ENCODE measurements at places on chromosomes 5 and 9.
A peak's percentile ranks its signal among the peaks of the same experiment; 100 is the strongest.

DNA sequence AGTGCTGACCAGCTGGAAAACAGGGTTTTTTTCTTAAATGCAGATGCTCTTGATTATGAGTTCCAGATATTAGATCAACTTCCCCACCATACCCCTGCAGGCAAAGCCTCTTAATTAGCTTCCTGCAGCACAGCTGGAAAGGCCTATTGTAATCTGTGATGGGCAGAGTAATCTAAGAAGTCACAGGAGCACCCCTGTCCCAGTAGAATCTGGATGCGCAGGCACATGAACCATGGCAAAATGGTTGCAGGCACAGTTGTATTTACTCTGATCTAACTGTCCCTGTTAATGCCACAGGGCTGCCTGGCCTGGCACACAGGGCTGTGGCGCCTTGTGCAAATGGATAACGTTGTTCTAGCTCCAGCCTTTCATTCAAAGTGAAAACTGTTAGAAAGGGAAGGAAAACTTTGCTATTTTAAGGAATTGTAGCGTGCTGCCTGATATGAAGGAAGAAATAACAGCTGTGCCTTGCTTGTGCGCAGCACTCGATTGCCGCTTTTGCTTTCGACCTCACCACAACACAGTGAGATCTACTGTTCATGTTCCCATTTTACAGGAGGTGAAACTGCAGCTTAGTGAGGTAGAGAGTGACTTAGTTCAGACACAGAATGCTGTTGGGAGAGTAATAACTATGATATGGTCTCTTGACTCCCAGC lies 2.3 kb downstream of the TGFBI start:
- no peak for DNase-seq

DNA sequence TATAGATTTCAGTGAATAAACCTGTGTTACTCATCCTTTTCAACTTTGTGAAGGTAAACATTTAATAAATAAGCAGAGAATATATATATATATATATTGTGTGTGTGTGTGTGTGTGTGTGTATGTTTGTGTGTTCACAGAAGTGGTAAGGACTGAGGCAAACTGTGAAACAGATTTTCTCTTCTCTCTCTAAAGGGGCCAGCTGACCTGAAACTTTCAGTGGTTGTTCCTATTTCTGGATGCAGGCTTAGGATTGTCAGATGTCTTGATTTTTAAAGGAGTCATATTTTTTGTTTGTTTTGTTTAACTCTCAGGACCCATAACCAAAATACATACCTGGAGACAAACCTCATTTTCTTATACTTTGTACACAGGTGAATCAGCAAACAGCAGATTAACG lies 714.9 kb upstream of the MEF2C start:
- DNase-seq, result no peak

DNA sequence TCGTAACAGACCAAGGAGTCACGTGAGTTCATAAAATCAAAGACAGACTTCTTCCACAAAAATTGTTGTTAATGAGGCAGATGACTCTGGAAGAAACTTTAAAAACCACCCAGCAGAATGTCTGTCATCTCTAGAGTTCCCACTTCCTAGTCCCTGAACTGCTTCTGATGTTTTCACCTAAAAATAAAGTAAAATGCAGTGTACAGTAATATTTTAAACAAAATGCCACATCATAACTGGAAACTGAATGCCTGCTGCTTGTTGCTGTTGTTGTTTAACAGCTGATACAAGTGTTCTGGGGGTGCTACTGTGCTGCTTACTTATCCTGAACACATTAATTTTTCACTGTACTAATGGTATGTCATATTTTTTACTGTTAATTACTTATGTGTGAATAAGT lies 577.2 kb downstream of the MTRR start:
- no peak for DNase-seq

DNA sequence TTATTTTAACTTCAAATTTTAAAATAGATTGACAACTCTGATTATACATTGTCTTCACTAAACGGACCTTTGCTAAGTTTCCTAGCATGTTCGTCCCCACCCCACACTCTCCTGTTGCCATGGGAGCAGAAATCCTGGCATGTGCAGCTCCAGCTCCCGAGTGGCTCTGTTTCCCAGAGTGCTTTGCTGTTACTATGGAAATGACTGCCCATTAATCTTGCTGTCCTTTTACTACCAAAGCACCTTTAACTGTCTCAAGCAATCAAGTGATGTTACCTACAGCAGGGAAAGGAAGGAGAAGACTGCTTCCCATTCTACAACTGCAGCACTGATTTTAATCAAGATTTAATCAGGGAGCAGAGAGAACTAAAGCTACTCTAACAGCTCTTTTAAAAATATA lies 212.0 kb upstream of the KIF2A start:
- peak; percentile 63 for DNase-seq

DNA sequence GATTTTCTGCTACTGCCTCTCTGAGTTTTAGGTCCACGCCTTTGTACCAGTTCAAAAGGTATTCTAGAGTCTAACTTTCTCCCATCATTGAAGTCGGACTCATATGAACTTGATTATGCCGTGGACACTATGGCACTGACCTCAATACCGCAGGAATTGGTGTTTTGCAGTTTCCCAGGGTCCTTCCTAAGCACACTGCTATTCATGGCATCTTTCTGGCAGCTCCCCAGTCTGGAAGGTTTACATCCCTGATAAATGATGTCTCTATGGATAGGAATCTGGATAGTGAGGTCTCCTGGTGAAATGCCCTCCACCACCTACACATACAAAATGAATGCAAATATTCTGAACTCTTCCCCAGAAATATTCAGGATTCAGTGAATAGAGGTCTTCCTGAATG lies 422.2 kb downstream of the CTNND2 start:
- DNase-seq, result no peak

DNA sequence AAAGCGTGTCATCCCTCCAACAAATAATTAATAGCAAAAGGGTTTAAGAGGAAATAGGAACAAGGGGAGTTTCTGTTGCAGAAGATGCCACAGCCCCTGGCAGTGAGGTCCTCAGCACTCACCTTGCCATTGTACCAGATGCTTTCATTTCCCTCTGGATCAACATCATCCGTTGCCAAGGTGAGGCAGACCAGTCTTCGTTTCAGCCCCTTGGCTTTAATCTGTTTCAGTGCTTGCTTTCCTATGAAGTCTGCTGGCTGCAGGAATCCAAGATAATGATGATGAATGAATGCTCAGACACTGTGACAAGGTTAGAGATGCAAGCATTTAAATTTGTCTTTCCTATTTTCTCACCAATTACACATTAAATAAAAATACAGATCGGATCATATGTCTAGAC lies 20.0 kb upstream of the ARSB start:
- DNase-seq, result no peak
